IMR-90 (cell line): ENCODE measurements at places on chromosomes 3 and 15. TPM values are rescaled to one million over a fixed set of nuclear protein-coding genes. Genes with fewer than 3 reads are reported as not detected.

DNA sequence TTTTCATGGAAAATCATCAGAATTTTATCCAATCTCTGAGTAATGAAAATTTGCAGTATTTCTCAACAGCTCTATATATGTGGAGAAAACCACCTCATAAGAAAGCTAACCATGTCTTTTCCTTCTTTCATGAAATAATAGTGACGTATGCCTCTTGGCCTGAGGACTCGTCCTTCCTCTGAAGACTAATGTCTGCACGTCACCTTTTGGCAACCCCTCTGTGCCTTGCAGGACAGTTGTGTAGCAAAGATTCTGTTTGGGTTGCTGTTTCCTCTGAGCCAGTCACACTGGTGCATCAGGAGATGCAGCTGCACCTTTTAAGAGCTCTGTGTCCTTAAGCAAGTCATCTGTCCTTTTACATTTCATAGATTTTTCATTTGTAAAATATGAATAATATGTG, 168.9 kb downstream of the TIGIT start:
- no peaks in the 10 kb centered on the region for H3K27me3 ChIP-seq
- DNase-seq, result no peak
- H3K4me1 ChIP-seq, result no peaks in the 10 kb centered on the region; the same call in 1 of the 2 replicates
- H3K36me3 ChIP-seq, result no peaks in the 10 kb centered on the region; the same call in 1 of the 2 replicates
- no peak overlapping the region for H3K27ac ChIP-seq
- H3K4me3 ChIP-seq, result no peak overlapping the region

DNA sequence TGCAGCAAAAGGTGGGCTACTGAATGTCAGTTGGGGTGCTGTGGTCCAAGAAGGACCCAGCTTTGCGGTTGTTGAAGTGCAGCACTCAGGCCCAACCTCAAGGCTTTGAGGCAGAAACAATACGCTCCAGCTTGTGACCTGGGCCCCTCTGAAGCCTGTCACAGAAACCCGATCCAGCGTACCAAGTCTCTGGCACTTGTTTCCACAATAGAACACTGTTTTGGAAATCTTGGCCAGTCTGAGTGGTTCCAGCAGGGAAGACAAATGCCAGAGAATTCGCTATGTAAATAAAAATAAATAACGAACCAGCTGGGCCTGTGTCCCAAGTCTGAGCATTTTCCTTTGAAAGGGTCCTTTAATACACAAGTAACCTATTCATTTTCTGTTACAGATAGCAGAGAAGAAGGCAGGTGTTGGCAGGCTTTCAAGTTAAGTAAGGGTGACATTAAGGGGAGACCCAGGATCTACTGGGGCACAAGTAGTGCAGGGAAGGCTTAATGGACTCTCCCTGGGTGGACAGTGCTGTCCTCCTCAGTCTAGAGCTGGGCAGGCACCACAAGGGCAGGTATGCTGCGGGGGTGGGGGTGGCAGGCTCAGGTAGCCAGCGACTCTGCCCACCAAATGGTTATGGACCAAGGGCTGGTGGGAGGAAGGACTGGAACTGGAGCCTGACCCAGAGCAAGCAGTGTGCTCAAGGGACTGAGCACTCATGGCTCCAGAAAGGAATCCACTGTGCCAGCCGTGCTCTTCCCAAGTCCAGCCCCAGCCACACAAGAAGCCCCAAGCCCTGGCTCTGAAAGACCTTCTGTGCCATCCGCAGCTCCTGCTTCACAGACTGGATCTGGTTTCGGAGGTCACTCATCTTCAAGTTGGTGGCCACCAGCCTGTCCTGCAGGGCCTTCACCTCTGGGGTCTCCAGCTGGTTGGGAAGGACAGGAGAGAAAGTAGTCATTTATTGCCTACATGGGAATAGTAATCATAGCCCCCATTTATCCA, 26.3 kb downstream of the CCDC13 start:
- H3K4me3 ChIP-seq, result no peak overlapping the region
- H3K36me3 ChIP-seq, result no peaks in the 10 kb centered on the region
- DNase-seq, result peak; percentile 55
- H3K27me3 ChIP-seq, result peaks cover 5% of the 10 kb centered on the region; the same call in 1 of the 2 replicates

DNA sequence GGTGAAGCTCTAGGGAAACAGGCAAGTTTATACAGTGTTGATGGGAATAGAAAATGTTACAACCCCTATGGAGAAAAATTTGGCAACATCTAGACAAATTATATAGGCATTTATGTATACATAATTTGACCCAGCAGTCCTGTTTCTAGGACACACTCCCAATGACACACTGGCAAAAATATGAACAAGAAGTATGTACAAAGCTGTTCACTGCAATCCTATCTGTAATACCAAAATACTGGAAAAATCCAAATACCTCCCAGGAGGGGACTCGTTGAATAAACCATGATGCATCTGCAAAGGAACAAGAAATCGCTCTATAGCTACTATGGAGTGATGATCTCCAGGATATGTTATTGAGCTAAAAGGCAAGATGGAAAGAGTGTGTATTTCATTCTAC, 8.5 kb downstream of the BFSP2 start:
- H3K27me3 ChIP-seq, result no peaks in the 10 kb centered on the region
- H3K27ac ChIP-seq, result no peak overlapping the region
- peak; percentile 58 for DNase-seq
- peaks cover 22% of the 10 kb centered on the region for H3K4me1 ChIP-seq
- no peak overlapping the region for H3K4me3 ChIP-seq

DNA sequence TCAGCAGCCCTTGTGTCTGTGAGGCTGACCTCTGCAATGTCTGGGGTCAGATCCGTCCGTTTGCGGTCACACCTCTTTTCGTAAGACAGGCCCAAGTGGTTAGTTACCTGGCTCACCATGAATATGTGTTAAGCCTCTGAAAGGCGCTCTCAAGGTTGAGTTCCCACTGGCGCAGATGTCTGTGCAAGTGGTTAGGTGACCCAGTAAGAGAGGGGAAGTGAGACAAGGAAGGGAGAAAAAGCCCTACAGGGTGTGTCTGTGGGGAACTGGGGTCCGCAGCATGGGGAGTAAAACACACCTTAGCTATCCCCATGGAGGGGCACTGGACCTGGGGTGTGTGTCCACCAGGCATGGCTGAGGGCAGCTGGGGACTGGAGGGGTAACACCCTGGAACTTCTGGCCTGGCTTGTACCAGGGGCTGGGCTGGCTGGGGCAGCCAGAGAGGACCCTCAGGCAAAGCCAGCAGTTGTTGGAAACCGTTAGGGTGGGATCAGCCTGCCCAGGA, 391.6 kb upstream of the PROK2 start:
- H3K4me1 ChIP-seq, result no peaks in the 10 kb centered on the region
- H3K27me3 ChIP-seq, result peaks cover 26% of the 10 kb centered on the region
- H3K27ac ChIP-seq, result no peak overlapping the region
- no peak for DNase-seq

DNA sequence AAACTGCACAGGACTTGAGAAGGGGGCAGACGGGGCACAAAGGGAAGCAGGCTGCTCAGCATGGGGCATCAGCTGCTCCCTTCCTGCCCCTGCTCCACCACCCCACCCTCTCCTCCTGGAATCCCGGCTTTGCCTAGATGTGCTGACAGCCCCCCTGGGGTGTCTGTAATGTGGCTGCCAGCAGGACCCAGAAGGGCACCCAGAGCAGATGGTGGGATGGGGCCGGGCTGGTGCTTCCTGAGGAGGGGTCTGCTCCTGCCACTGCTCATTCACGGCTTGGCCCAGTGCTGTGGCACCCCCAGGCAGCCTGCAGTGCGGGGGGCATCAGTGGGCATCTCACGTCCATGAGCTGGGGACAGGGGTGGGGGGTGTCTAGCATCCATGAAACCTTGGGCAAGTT, 10.2 kb downstream of the H1-8 start:
- no peaks in the 10 kb centered on the region for H3K27me3 ChIP-seq
- H3K27ac ChIP-seq, result no peak overlapping the region
- H3K4me3 ChIP-seq, result no peak overlapping the region
- H3K36me3 ChIP-seq, result peaks cover 25% of the 10 kb centered on the region
- no peak for DNase-seq
- H3K4me1 ChIP-seq, result peaks cover 7% of the 10 kb centered on the region

- peak overlapping the region; percentile 26 for H3K27ac ChIP-seq
- DNase-seq, result peak; percentile 100
- H3K27me3 ChIP-seq, result no peaks in the 10 kb centered on the region
- peaks cover 3% of the 10 kb centered on the region for H3K36me3 ChIP-seq
- peaks cover 12% of the 10 kb centered on the region for H3K4me1 ChIP-seq
- H3K4me3 ChIP-seq, result no peak overlapping the region
These were observed 41.5 kb downstream of the CP start for GRCh38 chr3:149180057-149180573.

GRCh38 chr15:92797168-92798052, 102.7 kb upstream of the CHD2 start:
- peak; percentile 81 for DNase-seq
- no peak overlapping the region for H3K4me3 ChIP-seq
- peaks cover 13% of the 10 kb centered on the region for H3K4me1 ChIP-seq

GRCh38 chr3:177553012-177553411, 355.7 kb upstream of the TBL1XR1 start:
- H3K36me3 ChIP-seq, result no peaks in the 10 kb centered on the region
- H3K4me3 ChIP-seq, result no peak overlapping the region
- no peak for DNase-seq
- peaks cover 2% of the 10 kb centered on the region for H3K4me1 ChIP-seq
- no peaks in the 10 kb centered on the region for H3K27me3 ChIP-seq

- peaks cover 8% of the 10 kb centered on the region for H3K4me1 ChIP-seq
- DNase-seq, result no peak
- H3K4me3 ChIP-seq, result no peak overlapping the region
- H3K27me3 ChIP-seq, result no peaks in the 10 kb centered on the region
These were observed 2.8 kb downstream of the CDAN1 start for GRCh38 chr15:42734076-42734672.

The TRH gene
- total RNA-seq, result not detected in 2 replicates

The FRMD5 gene
- total RNA-seq, result 5.4 and 5.6 TPM in 2 replicates

The ACVR2B gene
- total RNA-seq, result 1.3 and 1.4 TPM in 2 replicates

The PLA2G4E gene
- not detected in 2 replicates for total RNA-seq
